ENCODE measurements at places on chromosomes 11 and 22.

DNA sequence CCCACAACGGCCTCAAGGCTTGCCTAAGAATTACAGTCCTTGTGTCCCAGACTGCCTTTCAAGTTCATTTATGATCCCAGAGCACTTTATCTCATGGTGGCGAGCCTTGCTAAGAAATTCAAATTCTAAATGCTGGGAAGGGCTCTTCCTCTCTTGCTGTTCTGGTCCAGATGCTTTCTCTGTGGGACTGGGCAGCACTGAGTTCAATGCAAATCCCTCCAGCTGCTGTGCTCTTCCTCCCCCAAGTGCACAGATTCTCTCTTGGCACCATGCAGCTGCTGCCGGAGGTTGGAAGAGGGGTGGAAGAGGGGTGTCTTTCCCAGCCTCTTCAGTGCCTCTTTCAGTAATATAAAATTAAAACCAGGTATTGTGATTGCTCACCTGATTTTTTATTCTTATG lies 828.0 kb downstream of the DLG2 start:
- no peak for DNase-seq

- DNase-seq = no peak
Observed at GRCh38 chr22:27317096-27317495, 484.5 kb downstream of the MN1 start.

GRCh38 chr22:30610299-30610698 lies 3.3 kb downstream of the TCN2 start:
- DNase-seq = no peak

DNA sequence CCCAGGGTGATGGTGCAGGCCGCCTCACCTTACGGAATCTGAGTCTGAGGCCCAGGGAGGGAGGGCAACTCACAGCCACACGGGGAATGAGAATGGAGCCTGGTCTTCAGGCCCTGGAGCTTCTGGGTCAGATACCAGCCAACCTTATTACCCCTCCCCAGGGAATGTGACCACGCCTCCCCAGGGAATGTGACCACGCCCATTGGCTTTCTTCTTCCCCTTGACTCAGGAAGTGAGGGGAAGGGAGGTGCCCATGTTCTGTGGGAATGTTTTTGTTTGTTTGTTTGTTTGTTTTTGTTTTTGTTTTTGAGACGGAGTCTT lies 57.5 kb upstream of the RBFOX2 start:
- no peak for DNase-seq

DNA sequence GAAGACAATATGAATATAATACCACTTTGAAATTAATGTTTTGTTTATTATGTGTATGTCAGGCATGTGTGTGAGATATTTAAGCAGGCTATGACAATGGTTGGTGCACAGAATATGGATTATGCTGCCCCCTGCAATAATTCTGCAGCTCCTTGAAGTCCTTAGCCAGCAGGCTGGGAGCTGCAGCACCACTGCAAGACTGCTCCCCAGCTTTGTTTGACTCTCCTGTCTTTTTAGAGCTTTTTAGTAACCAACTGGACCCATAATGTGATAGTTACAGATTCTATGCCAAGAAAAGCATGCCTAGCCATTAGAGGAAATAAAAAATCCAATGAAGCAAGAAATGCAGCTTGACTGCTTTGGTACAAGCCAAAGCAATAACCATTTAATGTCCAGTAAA lies 535.1 kb downstream of the TMEM135 start:
- DNase-seq = no peak

GRCh38 chr11:12163181-12163941 lies 53.0 kb downstream of the MICAL2 start:
- no peak for DNase-seq

GRCh38 chr22:33883961-33884808 lies 36.1 kb downstream of the LARGE1 start:
- DNase-seq = no peak

DNA sequence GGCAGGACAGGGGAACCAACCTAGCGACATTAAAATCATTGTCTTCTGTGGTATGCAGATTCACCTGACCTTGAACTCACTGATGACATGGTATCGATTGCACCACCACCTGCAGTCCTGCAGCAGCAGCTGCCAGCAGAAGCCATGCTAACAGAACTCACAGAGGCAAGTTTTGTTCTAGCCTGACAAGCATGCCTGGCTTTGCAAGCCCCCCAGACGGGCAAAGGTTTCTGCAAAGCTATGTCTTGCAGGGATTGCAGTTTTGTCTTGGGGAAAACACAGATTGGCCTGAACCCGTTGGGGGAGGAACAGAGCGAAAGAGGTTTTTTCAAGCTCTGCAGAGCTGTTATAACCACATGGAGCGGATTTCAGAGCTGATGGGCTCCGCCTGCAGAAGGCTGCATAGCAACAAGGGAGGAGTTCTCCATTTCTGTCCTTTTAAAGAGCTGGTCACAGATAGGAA lies 221.0 kb downstream of the HIPK3 start:
- DNase-seq = no peak

- no peak for DNase-seq
Observed at GRCh38 chr11:103170865-103171264, 61.6 kb downstream of the DYNC2H1 start.

DNA sequence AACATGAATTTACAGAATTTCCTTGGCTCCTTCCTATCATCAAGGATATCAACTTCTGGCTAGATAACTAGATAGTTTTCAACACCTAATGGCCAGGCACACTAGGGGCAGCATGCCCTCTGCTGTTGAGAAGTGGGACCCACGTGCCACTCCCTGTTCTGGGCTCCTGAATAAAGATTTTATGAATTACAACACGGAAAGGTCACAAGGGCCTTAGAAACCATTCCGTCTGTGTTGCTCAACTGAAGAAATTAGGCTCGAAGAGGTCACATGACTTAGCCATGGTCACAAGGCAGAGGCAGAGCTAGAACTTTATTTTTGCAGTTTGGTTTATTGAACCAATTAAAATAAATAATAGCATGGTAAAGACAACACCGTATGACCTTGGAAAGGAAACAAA lies 36.0 kb downstream of the PRCP start:
- no peak for DNase-seq

- DNase-seq = no peak
Observed at GRCh38 chr11:122071709-122072202, 44.3 kb downstream of the BLID start.

DNA sequence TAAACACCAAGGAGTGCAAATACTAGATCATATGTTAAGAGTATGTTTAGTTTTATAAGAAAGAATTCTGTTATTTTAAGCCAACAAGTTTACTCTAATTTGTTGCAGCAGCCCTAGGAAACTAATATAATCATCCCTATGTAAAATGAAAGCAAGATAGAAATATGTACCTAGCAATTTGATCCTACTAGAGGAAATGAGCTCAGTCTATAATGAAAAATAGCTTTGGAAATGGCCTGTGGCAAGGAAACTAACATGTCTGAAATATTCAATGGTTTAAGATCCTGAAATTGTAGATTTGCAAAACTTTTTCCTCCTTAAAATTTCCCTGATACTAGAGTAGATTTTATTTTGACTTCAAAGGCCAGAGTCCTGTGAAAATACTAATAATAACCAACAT lies 112.7 kb upstream of the SLC5A12 start:
- DNase-seq = no peak

- DNase-seq = no peak
Observed at GRCh38 chr11:86021377-86021776, 47.5 kb downstream of the PICALM start.

- DNase-seq = no peak
Observed at GRCh38 chr22:26892166-26893041, 235.0 kb downstream of the MIAT start.

- DNase-seq = no peak
Observed at GRCh38 chr22:44807915-44808690, 55.7 kb downstream of the ARHGAP8 start.

- no peak for DNase-seq
Observed at GRCh38 chr11:27696115-27696514, 4.1 kb downstream of the BDNF start.

DNA sequence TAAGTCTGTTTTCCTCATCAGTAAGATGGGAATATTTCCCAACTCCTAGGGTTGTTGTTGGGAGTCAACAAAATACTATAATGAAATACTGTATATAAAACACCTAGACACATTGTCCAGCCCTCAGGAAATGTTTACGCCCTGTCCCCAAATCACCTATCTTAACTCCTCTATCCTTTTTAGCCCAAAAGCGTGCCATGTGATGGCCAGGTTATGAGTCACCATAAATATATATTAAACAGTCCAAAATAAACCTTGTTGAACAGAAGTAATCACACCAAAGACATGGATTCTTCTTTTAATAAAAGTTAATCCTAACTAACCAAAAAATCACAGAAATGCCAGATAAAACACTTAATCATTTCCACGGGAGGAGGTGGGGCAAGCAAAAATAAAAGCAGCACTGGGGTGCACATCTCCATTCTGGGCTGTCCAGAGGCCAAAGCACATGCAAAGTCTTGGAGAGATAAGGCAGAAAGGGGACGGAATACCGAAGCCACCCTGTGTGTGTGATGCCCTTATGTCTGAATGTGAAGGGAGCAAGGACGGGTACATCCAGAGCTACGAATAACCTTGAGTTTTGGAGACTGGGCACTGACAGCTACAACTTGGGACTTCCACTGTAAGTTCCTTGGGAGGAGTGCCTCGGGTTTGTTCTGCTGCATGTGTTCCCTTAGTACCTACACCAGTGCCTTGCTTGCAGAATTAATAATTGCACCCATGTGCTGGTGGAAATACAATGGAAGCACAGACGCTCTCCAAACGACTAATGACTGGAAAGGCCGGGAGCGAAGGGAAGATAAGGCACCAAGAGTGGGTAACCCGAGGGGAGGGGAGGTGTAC lies 1.1 kb downstream of the OSBP start:
- DNase-seq = no peak

DNA sequence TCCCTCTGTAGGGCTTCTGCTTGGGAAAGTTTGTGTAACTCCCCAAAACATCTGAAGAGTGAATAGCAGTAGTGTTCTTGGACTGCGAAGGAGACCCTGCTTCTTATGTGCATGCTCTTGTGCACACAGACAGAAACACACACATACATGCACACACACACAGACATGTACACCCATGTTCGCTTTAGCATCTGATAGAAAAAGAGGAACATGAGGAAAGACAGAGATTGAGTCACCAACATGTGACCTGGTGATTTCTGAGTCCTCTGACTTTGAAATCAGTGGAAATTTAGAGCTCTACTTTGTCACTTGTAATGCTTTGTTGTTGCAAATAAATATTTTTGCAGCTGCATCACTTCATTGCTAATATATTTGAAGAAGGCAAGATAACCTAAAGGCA lies 23.8 kb downstream of the CD44 start:
- no peak for DNase-seq

GRCh38 chr22:40050258-40050657 lies 55.5 kb downstream of the FAM83F start:
- no peak for DNase-seq

DNA sequence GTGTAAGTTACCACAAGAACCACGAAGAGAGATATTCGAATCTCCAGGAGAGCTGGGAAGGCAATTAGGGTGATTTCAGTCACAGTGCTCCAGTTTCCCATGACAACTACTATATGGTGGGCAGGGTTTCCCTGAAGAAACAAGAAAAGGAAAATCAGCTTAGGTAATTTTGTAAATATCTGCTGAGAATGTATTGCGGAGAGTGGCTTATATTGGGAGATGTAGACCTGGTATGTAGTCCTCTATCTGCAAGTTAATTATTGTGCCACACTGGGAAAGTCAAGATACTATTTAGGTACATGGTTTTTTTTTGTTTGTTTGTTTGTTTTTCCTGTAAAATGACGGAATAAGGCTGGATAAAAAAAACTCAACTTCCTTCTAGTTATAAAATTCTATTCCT lies at the start of gene OR6M1:
TSS of gene OR6M1 (minus strand) at position 101 of the 400 bp plus-strand sequence. CDS start at position 101, 0 bp downstream.
- no peak for DNase-seq

GRCh38 chr11:30172883-30173311 lies 57.9 kb upstream of the FSHB start:
- DNase-seq = no peak

- DNase-seq = no peak
Observed at GRCh38 chr22:36443198-36443770, 38.2 kb downstream of the TXN2 start.

GRCh38 chr11:44596525-44597276 lies 31.2 kb downstream of the CD82 start:
- DNase-seq = no peak

GRCh38 chr11:69211540-69211919 lies 55.8 kb downstream of the SMIM38 start:
- no peak for DNase-seq

DNA sequence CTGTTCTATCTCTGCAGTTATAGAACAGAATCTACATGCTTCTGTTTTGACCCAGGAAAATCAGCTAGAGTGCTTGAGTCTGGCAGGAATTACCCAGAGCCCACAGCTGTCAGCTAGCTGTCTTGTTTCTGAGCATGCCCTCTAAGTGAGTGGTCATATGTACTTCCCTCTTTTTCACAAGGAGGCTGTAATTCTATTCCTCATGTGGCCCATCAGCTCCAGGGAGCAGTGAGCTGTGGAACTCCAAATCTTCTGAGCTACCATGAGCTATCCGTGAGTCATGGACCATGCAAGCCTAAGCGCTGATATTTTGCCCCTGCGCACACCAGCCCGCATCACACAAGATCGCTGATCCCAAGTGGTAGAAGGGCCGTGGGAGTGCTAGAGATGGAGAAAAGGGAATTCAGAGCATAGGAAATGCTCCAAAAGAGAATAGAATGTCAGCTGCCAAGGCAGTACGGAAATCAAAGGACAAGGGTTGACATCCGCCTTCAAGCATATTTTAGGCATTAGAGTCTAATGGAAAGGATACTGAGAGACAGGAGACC lies 5.4 kb downstream of the FJX1 start:
- no peak for DNase-seq

- no peak for DNase-seq
Observed at GRCh38 chr22:28243539-28243938, 324.5 kb upstream of the PITPNB start.

- no peak for DNase-seq
Observed at GRCh38 chr11:6362185-6362872, 27.9 kb upstream of the SMPD1 start.

GRCh38 chr11:132222345-132222744 lies 851.9 kb downstream of the NTM start:
- no peak for DNase-seq

DNA sequence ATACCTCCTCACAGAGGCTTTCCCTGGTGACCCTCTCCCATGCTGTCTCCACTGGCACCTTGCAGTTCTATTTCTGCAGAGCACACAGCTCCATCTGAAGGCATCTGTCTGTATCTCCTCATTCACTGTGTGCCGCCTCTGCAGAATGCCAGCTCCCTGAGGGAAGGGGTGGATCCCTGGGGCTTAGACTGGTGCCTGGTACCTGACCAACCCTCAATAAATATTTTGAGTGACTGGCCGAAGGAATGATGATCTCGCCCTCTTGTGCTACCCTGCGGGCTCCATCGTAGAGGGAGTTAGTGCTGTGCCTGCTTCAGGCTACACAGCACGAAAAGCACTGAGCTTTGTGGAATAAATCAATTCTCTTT lies 1.6 kb downstream of the CBX7 start:
- no peak for DNase-seq

- no peak for DNase-seq
Observed at GRCh38 chr11:28822576-28822975, 714.4 kb downstream of the METTL15 start.

- DNase-seq = no peak
Observed at GRCh38 chr11:96306600-96306932, 36.4 kb downstream of the MAML2 start.

Measured in activated gamma-delta T cell treated with anti-CD3 and anti-CD28 coated beads, Interleukin-2, amount 50 U/mL, for 16 hours (primary cell).